ENCODE measurements at places on chromosomes 16 and 17. TPM values are rescaled to one million over a fixed set of nuclear protein-coding genes. Genes with fewer than 3 reads are reported as not detected.

DNA sequence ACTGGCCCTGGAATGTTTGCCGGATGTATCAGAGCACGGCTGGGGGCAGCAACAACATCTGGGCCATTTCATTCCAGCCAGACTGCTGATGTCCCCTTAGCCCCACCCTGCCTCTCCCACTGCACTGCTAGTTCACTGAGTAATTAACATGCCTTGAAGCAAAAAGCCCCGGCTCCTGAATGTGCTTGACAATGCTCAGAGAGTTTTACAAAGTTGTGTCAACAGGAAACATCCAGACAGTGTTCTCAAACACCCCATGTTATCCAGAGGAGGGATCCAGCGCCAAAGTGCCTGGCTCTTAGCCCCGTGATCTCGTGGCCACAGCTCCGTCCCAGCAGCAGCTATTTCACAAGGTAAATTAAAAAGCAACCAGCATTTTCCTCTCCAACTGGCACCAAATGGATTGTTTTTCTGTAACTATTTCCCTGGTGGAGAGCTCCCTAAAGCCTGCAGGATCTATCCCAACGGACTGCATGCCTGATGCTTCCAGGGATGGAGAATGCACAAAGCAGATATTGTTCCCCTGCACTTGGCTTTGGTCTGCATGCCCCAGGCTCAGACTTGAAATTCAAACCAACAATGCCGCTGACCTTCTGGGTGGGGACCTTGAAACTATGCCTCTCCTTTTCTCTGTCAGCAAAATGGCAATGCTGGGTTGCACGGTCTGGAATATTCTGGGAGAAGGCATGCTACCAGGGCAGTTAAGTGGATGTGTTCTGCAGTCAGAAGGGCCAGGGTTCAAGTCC is 115.6 kb upstream of the CDH5 start:
- peak; percentile 44 for DNase-seq

DNA sequence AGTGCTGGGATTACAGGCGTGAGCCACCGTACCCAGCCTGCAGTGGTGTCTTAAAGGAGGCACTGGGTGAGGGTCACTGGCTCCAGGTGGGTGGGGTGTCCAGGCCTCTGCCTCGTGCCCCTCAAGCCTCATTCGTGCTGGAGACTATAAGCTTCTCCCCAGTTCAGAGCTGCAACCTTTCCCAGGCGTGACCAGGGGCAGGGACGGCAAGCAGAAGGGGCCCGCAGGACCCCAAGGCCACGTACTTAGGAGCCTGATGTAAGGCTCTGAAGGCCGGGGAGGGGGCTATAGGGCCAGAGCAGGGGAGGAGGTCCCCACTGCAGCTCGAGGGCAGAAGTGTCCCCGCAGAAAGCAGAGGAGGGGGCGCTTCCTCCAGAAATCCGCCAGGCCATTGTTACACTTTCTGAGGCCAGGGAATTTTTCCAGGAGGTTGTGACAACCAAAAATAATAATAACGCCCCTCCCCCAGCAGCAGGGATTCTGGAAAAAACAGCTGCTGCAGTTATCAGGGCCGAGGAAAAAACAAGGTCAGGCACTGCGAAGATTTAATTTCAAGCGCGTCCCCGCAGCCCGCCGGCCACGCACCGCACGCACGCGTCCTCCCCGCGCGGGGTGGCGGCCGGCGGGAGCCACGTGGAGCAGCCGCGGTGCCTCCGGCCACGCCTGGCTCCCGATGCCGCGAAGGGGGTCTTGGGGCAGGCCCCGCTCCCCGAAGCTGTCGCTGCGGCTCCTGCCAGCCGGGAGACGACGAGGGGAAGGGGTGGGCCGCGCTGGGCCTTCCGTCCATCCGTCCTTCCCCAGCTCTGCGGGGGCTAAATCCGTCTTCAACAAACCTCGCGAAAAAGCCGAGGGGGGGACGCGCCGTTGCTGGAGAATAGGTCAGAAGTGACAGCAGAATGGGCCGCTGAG is 45.8 kb upstream of the SLC38A10 start:
- peak; percentile 65 for DNase-seq

DNA sequence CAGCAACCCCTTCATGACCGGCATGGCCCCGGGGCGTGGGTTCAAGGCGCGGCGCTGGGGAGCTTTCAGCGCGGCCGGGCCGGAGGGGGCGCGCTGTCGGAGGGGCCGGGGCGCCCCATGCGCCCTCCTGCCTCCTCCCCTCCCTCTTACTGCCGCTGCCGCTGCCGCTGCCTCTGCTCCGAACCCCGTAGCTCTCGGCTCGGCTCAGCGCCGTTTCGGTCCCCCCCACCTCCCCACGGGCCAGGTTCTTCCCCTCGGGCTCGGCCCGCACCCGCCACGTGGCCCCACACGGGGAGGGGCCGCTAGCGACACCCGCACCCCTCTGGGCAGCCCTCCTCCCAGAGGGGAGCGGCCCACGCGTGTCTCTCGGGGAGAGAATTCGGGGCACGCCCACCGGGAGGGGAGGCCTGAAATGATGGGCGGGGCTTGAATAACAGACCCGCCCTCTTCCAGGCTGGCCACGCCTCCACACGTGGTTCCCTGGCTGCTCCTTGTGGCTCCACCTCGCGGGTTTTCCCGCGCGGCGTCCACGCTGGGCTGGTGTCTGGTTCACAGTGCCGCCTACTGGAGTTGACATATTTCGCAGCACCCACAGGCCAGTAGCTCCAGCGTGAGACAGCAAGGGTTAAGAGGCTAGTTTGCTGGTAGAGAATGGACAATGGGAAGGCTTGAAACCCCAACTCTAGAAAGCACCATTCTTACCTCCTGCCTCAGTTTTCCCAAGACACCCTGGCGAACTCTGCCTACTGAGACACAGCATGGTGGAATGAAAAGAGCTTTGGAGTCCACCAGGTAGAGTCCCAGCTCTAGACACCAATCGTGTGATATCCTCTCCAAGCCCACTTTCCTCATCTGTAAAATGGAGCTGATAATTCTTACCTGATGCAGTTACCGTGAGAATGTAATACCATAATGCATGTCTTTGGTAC is at the start of gene KCNH4:
KCNH4 (minus strand) TSS at position 221 of the 929 bp plus-strand sequence; CDS start at position 24, 197 bp downstream.
- peak; percentile 69 for DNase-seq

DNA sequence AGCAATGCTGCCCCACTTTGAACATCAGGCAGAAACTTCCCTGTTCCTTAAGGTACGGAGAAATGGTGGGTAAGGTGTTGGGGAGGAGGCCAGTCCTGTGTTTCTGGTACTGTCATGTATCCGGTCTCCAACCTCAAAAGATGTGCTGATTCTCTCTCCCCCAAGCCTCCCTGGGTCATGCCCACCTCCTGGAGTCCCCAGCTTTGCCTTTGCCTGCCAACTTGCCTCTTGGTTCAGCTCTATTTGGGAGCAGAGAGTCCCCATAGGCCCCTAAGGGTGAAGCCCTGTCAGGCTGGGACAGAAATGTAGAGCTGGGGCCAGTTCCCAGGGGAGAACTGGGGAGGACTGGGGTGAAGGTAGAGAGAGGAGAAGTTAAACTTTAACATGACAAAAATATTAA is 1.6 kb upstream of the TBX21 start:
- no peak for DNase-seq

Gene TIGD7
- 5.1 TPM for polyA plus RNA-seq

DNA sequence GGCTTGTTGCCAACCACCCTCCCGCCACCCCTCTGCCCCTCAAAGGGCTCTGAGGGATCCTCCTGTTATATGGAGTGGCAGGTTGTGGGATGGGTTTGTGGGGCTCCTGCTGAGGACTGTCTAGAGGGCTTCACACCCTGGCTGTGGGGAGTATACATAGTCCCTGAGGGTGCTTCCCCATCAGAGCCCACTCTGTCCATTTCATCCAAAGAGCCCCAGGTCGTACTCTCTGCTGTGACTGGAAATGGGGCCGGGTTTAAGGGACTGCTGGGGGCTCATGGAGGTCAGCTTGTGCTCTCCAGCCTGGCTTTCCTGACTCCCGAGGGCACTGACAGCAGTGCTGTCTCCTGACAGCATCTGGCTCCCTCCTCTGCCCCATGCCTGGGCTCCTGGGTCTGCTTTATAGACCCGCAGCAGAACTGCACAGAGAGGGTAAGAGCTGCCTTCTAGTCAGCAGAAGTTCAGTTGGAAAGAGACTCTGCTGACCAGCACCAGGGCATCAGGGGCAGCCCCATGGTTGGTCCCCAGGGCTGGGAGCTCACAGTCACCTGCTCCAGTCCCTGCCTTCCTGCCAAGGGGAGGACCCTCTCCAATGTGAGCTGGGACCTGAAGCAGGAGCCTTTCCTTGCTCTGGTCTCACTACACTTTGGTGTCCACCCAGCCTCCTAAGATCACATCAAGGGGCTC is 17.8 kb upstream of the TNS4 start:
- DNase-seq: no peak

Gene NLK
- 5.2 TPM for polyA plus RNA-seq

GRCh38 chr17:57037411-57037810 is 47.6 kb upstream of the AKAP1 start:
- DNase-seq: no peak

- no peak for DNase-seq
Observed at GRCh38 chr17:66211047-66211810, 18.0 kb downstream of the APOH start.

- no peak for DNase-seq
Observed at GRCh38 chr16:16141141-16141540, 82.2 kb downstream of the ABCC6 start.

- no peak for DNase-seq
Observed at GRCh38 chr16:13333336-13333735, 431.9 kb downstream of the SHISA9 start.

GRCh38 chr16:3716831-3717234 is 491 bp downstream of the TRAP1 start:
- DNase-seq: peak; percentile 42

GRCh38 chr17:73359352-73359751 is 47.6 kb upstream of the CDC42EP4 start:
- DNase-seq: no peak

DNA sequence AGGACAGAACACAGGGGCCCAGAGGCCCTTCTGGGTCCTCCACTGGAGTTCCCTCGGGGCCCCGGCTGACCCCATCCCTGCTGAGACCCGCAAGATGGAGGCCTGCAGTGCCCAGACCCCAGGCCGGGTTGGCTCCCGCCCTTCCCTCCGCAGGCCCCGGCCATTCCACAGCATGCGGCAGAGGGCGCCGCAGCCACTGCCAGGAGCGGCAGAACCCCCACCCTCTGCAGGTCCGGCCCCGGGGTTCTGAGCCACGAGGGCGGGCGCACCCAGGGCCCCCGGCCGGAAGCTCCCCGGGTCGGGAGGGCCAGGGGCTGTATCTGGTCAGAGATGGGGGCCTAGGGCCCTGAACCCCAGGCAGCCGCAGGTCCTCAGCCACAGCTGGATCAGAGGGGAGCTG is 2.4 kb upstream of the PERCC1 start:
- no peak for DNase-seq

Gene GRIN2C
- 0.27 TPM for polyA plus RNA-seq

Gene ZPBP2
- not detected for polyA plus RNA-seq

DNA sequence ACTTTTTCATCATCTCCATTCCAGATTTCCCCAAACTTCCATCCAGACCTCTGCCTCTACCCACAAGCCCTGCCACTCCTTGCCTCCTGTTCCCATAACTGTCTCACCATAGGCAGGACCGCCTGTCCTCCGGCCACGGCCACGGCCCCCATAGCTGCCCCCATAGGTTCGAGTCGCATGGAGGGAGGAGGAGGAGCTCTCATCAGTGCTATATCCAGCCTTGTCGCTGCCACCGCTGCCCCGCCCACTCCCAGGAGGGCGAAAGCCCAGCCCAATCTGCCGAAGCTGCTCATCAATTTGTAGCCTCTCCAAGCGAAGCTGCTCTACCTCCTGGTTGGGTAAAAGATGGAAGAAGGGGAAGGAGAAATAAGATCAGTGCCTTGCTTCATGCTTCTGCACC is 3.4 kb upstream of the SOX15 start:
- DNase-seq: no peak

Gene NUP85
- 45.5 TPM for polyA plus RNA-seq

DNA sequence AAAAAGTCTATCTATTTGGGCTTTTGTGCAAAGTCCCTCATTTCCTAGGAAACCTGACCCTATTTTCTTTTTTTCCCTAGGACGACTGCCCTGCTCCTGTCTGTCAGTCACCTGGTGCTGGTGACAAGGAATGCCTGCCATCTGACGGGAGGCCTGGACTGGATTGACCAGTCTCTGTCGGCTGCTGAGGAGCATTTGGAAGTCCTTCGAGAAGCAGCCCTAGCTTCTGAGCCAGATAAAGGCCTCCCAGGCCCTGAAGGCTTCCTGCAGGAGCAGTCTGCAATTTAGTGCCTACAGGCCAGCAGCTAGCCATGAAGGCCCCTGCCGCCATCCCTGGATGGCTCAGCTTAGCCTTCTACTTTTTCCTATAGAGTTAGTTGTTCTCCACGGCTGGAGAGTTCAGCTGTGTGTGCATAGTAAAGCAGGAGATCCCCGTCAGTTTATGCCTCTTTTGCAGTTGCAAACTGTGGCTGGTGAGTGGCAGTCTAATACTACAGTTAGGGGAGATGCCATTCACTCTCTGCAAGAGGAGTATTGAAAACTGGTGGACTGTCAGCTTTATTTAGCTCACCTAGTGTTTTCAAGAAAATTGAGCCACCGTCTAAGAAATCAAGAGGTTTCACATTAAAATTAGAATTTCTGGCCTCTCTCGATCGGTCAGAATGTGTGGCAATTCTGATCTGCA is 12.9 kb downstream of the TMEM98 start:
- DNase-seq: no peak

Gene MT1G
- polyA plus RNA-seq: 44.5 TPM

DNA sequence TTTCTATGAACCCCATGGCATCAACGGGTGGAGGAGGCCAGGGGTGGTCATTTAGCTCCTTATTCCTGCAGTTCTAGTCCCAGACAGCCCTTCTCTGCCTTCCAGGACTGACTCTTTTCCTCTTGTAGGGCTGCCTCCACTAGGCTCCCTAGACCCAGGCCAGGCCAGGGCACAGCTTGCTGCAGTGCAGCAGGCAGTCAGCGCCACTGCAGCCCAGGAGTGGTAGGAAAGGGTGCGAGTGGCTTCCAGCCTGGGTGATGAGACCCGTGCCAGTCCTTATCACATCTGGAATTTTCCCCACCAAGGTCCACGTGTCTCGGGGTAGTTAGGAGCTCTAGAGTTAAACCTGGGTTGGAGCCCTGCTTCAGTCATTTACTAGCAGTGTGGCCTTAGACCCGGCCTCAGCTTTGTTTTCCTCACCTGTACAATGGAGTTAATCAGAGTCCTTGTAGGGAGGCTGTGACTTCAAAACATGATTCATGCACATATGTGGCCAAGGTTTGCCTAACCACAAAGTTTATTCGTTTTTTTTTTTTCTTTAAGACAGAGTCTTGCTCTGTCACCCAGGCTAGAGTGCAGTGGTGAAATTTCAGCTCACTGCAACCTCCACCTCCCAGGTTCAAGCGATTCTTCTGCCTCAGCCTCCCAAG is 4.7 kb downstream of the SLC5A11 start:
- DNase-seq: no peak

Gene PABPN1L
- polyA plus RNA-seq: not detected

Gene ACTG1
- 2,719 TPM for polyA plus RNA-seq

Gene PERCC1
- polyA plus RNA-seq: not detected

Gene ANKRD40
- polyA plus RNA-seq: 10.3 TPM

- peak; percentile 77 for DNase-seq
Observed at GRCh38 chr16:11796227-11797165, 562 bp downstream of the ZC3H7A start.

- DNase-seq: no peak
Observed at GRCh38 chr17:57313097-57313835, 56.9 kb downstream of the MSI2 start.
